A673 (cell line): ENCODE measurements at places on chromosomes 5 and 9. TPM values are rescaled to one million over a fixed set of nuclear protein-coding genes. Genes with fewer than 3 reads are reported as not detected.

GRCh38 chr5:99034336-99034735, 105.5 kb upstream of the CHD1 start:
- peaks cover 4% of the 10 kb centered on the region for H3K4me1 ChIP-seq
- H3K36me3 ChIP-seq, result no peaks in the 10 kb centered on the region
- H3K27ac ChIP-seq, result no peak overlapping the region

Gene C6
- total RNA-seq, result 5.5 and 6.1 TPM in 2 replicates

- DNase-seq, result no peak
- H3K36me3 ChIP-seq, result no peaks in the 10 kb centered on the region
- H3K27me3 ChIP-seq, result peaks cover 50% of the 10 kb centered on the region
- H3K4me1 ChIP-seq, result no peaks in the 10 kb centered on the region
Measured at GRCh38 chr5:1847611-1848010, 35.1 kb downstream of the IRX4 start.

Gene IFNA2
- not detected in 2 replicates for total RNA-seq

DNA sequence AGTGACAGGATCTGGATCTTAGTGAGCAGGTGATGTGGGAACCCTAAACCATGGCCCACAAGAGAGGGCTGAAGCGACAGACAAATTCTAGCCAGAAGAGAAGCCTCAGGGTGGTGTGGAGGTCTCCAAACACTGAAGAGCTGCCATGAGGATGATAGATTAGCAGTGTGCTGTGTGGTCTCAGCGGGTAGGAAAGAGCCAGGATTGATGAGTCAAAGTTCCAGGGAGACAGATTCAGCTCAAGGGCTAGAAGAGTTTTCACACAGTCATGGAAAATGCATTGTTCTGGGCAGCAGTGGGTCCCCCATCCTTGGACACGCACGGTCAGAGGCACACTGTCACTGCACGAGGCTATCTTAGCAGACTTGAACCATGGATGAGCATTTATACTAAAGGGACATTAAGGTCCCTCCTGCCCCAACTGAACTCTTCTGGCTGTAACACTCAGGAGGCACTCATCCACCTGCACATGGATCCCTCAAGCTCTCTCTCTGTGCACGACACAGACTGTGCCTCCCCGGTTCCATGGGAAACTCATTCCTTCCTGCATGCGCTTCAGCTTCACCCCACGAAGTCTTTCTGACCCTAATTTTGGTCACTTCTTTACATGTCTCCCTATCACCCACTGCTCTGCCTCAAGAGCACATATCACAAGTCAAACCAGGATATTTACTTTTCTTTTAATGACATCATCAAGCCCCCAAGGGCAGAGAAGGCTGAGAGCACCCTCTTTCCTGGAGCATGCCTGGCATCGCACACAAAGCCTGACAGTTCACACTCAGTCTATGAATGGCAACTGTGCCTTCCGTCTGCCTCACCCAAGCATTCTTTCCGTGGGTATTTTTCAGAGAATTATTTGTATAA, 84.8 kb downstream of the TLE1 start:
- H3K27me3 ChIP-seq, result no peaks in the 10 kb centered on the region
- no peak overlapping the region for H3K4me3 ChIP-seq
- no peaks in the 10 kb centered on the region for H3K4me1 ChIP-seq
- no peak for DNase-seq
- no peak overlapping the region for H3K27ac ChIP-seq
- H3K36me3 ChIP-seq, result no peaks in the 10 kb centered on the region

Gene PCDHGA3
- total RNA-seq, result 0.85 and 0.97 TPM in 2 replicates

DNA sequence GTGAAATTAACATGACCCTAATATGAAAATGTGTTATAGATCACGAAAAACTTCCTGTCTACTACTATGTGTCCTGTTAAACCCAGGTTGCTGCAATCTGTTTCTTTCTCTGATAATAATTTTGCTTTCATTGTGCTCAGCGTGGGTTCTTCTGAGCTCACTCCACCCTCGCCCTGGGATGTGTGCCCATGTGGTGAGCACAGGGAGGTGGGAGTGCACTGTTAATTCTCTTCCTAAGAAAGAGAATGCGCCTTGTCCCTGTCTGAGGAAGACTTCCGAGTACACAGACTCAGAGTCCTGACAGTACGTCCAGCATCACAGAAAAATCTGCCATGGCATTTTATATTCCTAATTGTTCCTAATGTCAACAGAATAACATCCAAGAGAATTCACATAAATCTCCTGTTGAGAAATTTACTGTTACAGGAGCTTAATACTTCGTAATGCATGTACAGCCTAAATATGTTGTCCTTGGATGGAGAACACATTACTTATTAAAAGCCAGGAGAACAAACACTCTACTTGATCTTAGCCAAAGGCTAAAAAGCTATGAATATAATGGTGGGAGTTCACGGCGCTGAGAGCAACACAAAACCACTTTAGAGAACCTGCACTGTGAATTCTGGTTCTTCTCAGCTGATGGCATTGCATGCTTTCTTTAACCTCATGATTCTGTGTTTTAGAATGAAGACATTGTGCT, 102.6 kb downstream of the PDE4D start:
- DNase-seq, result peak; percentile 24
- no peak overlapping the region for H3K4me3 ChIP-seq
- no peak overlapping the region for H3K27ac ChIP-seq
- H3K4me1 ChIP-seq, result no peaks in the 10 kb centered on the region
- no peaks in the 10 kb centered on the region for H3K36me3 ChIP-seq

Gene ANKRD34B
- not detected in 2 replicates for total RNA-seq

GRCh38 chr5:149759563-149759962, 29.5 kb downstream of the PPARGC1B start:
- no peaks in the 10 kb centered on the region for H3K27me3 ChIP-seq
- no peak overlapping the region for H3K4me3 ChIP-seq
- no peak overlapping the region for H3K27ac ChIP-seq
- H3K36me3 ChIP-seq, result no peaks in the 10 kb centered on the region
- DNase-seq, result no peak

- H3K4me3 ChIP-seq, result no peak overlapping the region
- H3K27me3 ChIP-seq, result no peaks in the 10 kb centered on the region
- peaks cover 11% of the 10 kb centered on the region for H3K4me1 ChIP-seq
- no peak overlapping the region for H3K27ac ChIP-seq
Measured at GRCh38 chr9:35495984-35496383, 6.1 kb downstream of the RUSC2 start.

GRCh38 chr9:19470981-19471650, 62.3 kb downstream of the ACER2 start:
- H3K36me3 ChIP-seq, result no peaks in the 10 kb centered on the region
- no peaks in the 10 kb centered on the region for H3K4me1 ChIP-seq
- H3K4me3 ChIP-seq, result no peak overlapping the region
- H3K27me3 ChIP-seq, result no peaks in the 10 kb centered on the region

- DNase-seq, result peak; percentile 37
- H3K36me3 ChIP-seq, result no peaks in the 10 kb centered on the region
Measured at GRCh38 chr5:149002053-149002452, 60.8 kb downstream of the SH3TC2 start.

DNA sequence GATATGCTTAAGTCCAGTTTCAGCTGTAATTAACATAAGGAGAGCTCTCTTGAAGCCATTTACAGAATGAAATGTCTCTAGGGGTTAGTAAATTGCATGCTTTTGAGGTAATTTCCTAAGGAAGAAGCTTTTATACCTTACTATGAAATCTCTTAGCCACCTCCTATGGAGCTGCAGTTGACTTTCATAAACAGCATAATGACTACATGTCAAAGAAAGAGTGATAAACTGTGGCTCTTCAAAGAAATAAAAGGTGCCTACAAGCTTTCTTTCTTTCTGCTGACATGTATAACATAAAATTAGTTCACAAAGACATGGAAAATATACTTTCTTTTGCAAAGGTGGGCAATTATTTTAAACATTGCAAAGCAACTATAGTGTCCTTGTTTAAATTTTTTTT, 90.8 kb downstream of the TMEM167A start:
- no peaks in the 10 kb centered on the region for H3K27me3 ChIP-seq
- H3K4me3 ChIP-seq, result no peak overlapping the region
- H3K36me3 ChIP-seq, result no peaks in the 10 kb centered on the region
- peaks cover 17% of the 10 kb centered on the region for H3K4me1 ChIP-seq
- DNase-seq, result peak; percentile 52
- H3K27ac ChIP-seq, result no peak overlapping the region

Gene MIER3
- total RNA-seq, result 26.2 and 32.5 TPM in 2 replicates

GRCh38 chr9:75185585-75186170, 97.4 kb downstream of the OSTF1 start:
- no peak overlapping the region for H3K4me3 ChIP-seq
- H3K27ac ChIP-seq, result no peak overlapping the region
- H3K27me3 ChIP-seq, result no peaks in the 10 kb centered on the region
- H3K4me1 ChIP-seq, result no peaks in the 10 kb centered on the region
- H3K36me3 ChIP-seq, result no peaks in the 10 kb centered on the region
- peak; percentile 58 for DNase-seq

Gene RC3H2
- 70.2 and 71.1 TPM in 2 replicates for total RNA-seq

DNA sequence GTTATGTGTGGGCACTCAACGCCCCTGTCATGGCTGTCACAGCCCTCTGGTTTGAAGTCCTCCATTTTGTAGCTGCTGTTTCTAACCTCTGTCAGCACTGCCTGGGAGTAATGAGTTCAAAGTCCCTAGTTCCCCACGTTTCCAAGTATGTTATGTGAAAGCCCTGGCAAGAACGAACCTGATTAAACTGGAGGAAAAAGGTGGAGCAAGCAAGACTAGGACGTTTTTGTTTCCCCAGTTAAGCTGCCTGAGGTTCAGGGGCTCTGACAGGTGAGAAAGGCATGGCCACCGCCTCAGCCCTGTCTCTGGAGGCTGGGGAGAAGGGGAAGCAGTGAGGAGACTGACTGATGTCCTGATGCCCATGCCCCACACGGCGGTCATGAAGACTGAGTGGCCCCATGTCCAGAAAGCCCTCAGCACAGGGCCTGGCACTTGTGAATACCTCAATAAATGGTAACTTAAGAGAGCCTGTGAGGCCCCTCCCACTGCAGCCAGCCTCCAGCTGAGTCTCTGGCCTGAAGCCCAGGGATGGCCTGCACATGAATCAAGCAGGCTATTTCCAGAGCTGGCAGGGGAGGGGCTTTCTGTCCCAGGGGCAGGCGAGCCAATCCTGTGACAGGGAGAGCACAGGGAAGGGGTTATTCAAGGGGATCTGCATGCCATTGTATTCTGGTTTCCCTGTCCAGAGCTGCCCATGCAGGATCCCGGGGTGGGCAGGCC, 61.8 kb downstream of the PFDN1 start:
- peak; percentile 96 for DNase-seq
- H3K27me3 ChIP-seq, result no peaks in the 10 kb centered on the region
- peaks cover 26% of the 10 kb centered on the region for H3K4me1 ChIP-seq

Gene COL15A1
- total RNA-seq, result 0.04 TPM in 1 of 2 replicates, not detected in the other

DNA sequence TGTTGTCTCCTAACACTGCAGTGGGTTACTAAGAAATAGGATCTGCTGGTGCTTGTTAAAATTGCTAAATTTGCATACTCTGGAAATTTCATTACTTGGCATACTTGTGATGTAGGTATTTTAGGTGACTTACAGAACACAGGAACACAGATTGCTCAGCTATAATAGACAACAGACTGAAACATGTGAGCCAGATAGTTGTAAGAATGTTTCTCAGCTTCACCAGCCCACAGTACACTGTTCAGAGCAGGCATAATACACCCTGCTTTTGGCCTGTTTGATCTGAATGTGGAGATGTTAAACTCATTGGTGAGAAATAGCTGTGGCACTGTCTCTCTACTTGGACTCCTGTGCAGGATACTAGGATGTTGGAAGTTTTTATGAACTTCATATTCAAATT, 275.7 kb downstream of the CSNK1G3 start:
- H3K27ac ChIP-seq, result no peak overlapping the region
- H3K4me3 ChIP-seq, result no peak overlapping the region
- H3K27me3 ChIP-seq, result no peaks in the 10 kb centered on the region
- H3K36me3 ChIP-seq, result no peaks in the 10 kb centered on the region
- H3K4me1 ChIP-seq, result peaks cover 33% of the 10 kb centered on the region
- DNase-seq, result no peak
